ENCODE measurements at places on chromosomes 12 and 14.

DNA sequence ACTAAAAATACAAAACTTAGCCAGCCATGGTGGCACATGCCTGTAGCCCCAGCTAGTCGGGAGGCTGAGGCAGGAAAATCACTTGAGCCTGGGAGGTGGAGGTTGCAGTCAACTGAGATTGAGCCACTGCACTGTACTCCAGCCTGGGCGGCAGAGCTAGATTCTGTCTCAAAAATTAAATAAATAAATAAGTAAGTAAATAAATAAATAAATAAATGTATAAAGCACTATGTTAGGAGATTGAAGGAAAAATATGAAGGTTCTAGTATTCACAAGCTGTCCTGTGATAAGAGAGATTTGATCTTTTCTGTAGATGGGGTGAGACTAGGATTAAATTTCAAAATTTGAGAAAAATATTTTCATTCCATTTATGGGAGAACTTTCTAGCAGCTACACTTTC is 5.7 kb downstream of the DNAJC22 start:
- DNase-seq = no peak

- DNase-seq = no peak
Measured at GRCh38 chr14:46782281-46782680, 130.7 kb upstream of the RPL10L start.

DNA sequence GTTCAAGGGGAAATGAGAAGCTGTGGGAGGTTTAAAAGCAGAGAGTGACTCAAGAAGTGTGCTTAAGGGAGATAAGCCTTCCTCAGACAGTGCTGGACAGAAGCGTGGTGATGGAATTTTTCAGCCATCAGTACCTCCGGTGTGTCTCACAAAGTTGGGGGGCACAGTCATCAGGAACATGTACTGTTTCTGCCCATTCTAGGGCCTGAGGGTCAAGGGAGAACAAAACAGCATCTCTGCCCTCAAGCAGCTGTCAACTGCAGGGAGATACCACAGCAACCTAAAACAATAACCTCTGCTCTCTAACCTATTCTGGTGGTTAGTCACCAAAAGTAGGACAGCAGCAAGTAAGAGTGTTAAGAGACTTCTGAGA is 2.0 kb upstream of the STON2 start:
- DNase-seq = no peak

DNA sequence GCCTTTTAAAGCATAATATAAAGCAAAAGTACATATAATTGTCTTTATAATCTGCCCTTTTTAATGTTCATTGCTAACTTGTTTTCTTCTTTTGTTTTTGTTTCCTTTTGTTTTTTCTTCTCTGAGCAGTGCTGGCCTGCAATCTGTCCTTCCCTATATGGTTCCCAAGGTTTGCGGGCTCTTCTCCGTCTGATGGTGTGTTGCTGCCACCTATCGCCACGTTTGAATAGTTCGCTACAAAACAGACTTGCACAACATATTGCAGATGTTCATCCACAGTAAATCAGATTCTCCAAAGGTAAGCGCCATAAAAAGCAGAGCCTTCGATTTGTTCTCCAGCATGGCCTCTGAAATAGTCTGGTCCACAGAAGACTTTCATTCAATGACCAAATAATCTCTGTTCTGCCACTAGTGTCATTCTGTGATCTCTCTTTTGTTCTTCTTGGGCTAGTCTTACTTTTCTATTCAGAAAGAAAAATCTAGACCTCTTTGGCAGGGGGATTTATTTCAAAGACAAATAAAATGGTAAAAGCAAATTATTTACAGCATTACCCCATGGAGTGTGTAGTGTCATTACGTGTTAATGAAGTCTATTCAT is 33.5 kb downstream of the C12orf50 start:
- DNase-seq = peak; percentile 24

- no peak for DNase-seq
Measured at GRCh38 chr12:57952766-57953165, 11.4 kb downstream of the ATP23 start.

DNA sequence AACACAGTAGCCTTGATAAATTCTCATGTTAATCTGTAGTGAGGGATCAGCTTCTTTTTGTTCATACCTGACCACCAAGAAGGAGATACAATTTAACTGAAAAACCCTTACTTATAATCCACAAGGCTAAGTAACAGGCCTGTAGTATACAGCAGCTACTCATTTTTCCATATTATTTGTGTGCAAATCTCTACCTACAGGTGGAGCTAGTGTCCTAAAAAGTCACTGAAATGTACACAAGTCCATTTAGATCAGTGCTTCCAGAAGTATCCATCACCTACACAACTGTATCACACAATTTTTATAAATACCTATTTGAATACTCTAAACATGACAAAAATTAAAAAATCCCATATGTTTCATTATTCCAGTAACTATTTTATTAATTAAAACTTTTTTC is 173.2 kb downstream of the SLC35F4 start:
- peak; percentile 37 for DNase-seq

- no peak for DNase-seq
Measured at GRCh38 chr14:24238527-24239037, 3.8 kb downstream of the TINF2 start.

DNA sequence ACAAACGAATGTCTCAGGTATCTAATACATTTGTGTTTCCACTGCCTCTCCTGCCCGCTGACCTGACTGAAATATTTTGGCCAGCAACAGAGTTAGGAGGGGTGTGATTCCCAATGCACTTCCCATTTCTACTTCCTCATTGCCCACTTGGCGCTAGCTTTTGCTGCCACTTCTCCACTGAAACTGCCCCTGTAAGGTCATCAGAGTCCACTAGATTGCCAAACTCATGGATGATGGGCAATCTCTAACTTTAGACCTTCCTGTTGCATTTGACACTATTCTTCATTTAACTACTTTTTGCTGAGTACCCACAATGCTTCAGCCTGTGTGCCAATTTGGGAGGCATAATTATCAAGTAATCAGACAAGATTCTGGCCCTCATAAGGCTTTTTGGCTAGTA is 40.8 kb downstream of the GPR65 start:
- DNase-seq = no peak

GRCh38 chr14:32473464-32473855 is 144.4 kb downstream of the AKAP6 start:
- peak; percentile 53 for DNase-seq

DNA sequence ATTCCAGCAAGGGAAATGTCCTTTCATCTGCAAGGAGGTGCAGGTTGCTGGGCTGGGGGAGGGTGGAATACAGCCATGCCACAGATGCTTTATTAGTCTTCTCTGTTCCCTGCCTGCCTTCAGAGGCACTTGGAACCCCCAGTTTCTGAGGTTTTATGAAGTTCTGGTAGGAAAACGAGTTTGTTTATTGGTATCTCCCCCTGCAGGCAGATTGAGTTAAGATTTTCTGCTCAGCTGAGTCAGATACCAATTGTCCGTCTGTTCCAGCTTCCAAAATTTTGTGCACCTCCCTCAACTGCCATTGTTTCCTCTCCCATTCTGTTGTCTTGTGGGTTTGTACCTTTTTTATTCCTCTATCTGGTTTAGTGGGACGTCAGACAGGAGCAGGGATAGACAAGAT is 155.6 kb downstream of the ETV6 start:
- DNase-seq = no peak

DNA sequence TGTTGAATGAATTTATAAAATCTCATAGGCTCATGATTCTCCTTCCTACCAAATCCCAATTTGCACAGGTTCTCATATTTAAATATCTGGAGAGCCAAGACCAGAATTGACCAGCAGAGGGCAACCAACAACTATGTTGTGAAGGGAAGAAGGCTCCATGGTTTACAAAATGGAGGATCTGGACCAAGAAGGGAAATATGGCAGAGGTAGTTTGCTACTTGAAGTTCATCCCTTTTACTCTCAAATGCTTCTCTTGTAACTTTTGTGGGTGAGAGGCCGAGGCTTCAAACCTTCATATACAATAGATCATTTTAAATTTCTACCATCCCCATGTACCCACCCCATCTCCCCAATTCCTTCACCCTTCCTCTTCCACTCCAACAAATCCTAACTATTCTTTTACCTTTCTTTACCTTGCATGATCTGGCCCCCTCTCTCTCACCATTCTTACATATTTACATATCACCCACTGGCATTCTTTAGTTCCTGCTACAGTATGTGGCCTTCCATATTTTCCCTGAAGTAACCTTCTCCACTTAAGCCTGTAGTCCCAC is 3.8 kb upstream of the SMARCC2 start:
- peak; percentile 67 for DNase-seq

GRCh38 chr12:12483438-12483837 is 79.2 kb downstream of the DUSP16 start:
- DNase-seq = no peak

GRCh38 chr12:68378872-68379606 is 46.9 kb upstream of the MDM1 start:
- DNase-seq = peak; percentile 35

DNA sequence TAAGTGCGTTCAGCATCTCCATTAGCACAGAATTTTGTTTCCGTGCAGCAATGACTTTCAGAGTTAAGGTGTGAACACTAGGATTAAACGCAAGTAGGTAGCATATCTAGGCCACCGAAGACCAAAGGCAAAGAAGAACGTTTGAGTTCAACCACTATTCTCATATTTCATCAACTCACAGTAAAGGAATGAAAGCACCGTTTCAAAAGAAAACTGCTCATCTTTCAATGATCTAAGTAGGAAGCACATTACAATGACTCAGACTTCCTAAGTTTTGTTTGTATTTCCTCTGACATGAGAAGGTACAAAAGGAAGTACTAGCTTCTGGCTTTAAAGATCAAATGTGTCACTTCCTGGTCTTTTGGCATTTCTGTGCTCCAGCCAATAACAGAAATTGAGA is 57.6 kb downstream of the ACADS start:
- DNase-seq = no peak

GRCh38 chr14:93322929-93323599 is 9.8 kb downstream of the BTBD7 start:
- no peak for DNase-seq

- DNase-seq = no peak
Measured at GRCh38 chr12:25202137-25202536, 7.1 kb downstream of the ETFRF1 start.

DNA sequence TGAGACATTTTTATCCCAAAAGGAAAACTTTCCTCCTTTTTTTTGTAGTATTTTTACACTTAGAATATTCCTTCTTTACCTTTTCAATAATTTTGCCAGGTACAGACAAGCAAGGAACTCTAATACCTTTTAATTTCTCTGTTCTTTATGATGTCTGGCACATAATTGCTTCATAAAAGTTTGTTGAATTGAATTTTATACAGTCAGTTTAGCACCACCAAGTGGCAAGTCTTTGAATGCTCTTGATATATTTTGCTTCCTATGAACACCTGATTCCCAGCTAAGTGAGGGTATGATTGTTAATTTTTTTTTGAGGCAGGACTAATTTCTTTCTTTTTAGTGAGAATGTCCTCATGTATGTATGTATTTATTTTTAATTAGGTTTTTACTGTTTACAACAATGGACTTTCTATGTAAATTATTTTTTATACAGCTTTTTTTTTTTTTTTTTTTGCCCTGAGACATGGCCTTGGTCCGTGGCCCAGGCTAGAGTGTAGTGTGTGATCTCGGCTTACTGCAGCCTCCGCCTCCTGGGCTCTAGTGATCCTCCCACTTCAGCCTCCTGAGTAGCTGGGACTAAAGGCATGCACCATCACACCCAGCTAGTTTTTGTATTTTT is 6.9 kb downstream of the TBC1D15 start:
- DNase-seq = no peak
